ENCODE measurements at places on chromosomes 16 and 17.
A peak's percentile ranks its signal among the peaks of the same experiment; 100 is the strongest.

- DNase-seq = no peak
Observed at GRCh38 chr17:39643271-39643670, 6.3 kb downstream of the STARD3 start.

- DNase-seq = peak; percentile 36
Observed at GRCh38 chr17:12992676-12993075, 25.2 kb downstream of the ELAC2 start.

DNA sequence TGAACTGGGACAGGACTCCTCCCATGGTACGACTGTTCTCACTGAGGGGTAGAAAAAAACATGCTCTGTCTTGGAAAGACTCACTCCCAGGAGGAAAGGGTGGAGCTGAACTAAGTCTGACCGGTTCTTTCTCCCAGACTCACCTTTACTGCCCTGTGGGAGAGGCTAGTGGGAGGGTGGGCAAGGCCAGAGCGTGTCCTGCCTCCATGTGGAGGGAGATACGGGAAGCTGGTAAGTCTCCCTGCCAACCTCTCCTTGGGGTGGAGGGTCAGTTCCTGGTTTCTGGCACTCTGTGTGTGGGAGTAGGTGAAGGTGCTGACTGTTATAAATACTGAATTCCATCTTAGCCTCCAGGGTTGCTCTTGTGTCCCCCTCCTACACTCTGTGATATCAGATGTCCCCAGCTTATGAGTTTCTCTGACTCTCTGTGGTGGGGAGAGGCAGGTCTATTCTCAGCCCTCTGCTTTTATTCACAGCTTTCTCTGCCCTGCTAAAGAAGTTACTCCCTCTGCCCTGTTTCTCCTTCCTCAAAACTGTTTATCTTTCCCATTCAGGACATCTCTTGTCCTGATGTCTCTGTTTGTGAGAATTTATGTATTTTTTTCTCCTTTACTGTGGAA, 26.9 kb upstream of the FAM20A start:
- DNase-seq = no peak

GRCh38 chr17:65557349-65558310, 3.8 kb downstream of the AXIN2 start:
- DNase-seq = peak; percentile 71

DNA sequence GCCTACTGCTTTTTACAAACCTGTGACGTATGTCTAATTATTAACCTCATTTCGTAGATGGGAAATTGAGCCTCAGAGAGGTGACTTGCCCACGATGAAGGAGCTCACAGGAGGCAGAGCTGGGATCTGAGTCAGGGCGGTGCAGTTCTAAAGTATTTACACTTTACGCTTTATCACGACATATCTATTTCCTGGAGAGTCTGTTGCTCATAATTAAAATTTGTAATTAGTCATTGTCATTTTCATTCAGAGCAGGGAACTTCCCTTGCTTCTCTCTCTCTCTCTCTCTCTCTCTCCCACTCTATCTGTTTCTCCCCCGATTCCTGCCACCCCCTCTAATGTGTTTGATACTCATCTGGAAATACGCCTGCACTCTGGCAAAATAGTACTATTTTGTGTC, 5.9 kb downstream of the SLC5A11 start:
- DNase-seq = no peak

GRCh38 chr17:30134551-30134950, 17.9 kb downstream of the NSRP1 start:
- no peak for DNase-seq

GRCh38 chr16:1153480-1154160, 714 bp downstream of the CACNA1H start:
- DNase-seq = no peak

DNA sequence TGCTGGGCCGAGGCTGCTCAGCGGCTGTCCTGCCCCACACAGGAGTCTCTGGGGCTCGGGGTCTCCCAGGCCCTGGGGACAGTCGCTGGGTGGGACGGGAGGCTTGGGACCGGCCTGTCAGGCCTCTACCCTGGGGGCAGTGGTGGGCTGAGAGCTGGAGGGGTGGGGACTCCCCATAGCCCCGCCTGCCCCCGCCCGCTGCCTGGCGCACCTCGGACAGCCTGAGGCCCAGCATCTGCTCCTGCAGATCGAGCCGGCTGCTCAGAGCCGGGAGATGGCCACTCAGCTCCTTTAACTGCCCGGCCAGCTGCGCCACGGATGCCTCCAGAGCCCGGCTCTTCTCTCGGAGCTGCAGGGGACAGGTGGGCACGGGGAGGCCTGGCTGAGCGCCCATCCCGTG, 6.7 kb downstream of the PERCC1 start:
- no peak for DNase-seq

GRCh38 chr17:74465378-74466110, 890 bp upstream of the CD300A start:
- no peak for DNase-seq

GRCh38 chr17:81132197-81132540, 33.1 kb upstream of the PVALEF start:
- DNase-seq = no peak

DNA sequence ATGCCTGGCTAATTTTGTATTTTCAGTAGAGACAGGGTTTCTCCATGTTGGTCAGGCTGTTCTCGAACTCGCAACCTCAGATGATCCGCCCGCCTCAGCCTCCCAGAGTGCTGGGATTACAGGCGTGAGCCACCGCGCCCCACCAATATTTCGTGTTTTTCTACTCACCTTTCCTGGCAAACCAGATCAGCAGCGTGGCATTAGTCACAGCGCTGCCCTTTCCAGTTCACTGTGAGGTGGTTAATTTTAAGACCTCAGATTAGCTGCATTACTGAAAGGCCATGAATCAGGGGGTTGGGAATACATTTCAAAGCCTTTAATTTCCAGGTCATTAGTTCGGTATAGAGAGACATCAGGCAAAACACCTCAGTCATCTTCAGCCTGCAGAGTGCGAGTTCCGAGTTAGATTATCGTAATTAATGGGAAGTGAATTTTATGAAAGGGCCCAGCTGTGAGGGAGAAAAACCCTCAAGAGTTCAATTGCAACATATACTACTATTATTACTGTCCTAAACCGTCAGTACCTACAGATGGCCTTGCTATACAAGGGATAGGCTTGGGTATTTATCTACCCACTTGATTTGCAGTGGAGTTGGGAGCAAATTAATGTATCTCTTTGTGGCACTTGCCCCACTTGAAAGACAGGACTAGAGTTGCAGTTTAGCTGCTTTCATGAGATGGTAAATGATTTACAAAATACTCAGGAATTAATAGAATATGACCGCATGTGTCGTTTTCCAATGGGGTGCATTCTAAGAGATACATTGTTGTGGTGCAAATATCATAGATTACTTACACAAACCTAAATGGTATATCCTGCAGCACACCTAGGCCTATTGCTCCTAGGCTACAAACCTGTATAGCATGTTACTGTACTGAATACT, 2.1 kb upstream of the USP32 start:
- no peak for DNase-seq

- DNase-seq = no peak
Observed at GRCh38 chr16:61900482-61900881, 135.8 kb downstream of the CDH8 start.

GRCh38 chr17:32487473-32488176, 832 bp downstream of the CDK5R1 start:
- peak; percentile 72 for DNase-seq

DNA sequence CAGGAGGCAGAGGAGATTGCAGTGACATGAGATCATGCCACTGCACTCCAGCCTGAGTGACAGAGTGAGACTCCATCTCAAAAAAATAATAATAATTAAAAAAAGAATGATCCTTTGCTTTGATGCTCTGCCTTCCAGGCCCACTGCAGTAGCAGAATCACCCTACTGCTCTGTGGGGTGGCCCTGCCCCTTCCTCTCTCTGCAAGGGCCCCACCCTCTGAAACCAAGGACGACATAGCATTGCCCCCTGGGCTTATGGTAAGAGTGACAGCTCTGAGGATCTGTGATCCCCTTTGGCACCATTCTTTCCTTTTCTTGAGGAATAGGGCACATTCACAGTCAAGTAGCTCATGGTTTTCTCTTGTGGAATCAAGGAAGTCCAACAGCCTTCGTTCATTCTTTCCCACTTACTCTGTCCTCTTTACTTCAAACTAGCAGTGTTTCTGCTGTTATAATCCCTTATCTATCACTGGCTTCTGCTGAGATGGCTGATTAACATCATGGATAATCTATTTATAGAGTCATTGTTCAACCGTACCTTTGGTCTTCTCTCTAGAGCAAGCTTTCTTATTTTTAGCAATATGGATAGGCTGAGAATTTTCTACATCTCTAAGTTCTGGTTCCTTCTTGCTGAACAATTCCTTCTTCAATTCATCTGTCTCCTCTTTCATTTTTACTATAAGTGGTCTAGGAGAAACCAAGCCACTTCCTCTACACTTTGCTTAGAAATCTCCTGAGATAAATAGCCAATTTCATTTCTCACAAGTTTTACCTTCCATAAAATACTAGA, 14.1 kb downstream of the RAD51C start:
- DNase-seq = no peak

GRCh38 chr16:75575958-75576357, 9.8 kb downstream of the GABARAPL2 start:
- DNase-seq = no peak

- no peak for DNase-seq
Observed at GRCh38 chr17:31089471-31089870, 5.3 kb upstream of the NF1 start.

GRCh38 chr16:80587071-80587470, 46.3 kb downstream of the DYNLRB2 start:
- no peak for DNase-seq

DNA sequence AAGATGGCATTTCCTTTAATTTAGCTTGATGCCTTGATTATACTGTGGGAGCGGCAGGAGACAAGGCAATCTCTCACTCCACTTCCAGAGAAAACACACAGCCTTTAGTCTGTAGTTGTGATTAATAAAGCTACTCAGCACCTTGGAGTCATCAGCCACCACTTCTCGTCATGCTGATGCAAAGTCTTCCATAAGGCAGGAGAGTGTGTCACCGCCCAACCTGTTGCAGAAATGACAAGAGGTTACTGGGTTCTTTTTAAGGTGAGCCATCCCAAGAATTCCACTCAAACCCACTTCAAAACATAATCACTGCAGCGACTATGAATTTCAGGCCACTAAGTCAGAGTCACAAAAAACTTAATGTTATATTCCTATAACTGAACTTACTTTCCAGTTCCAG, 223.9 kb upstream of the TOX3 start:
- DNase-seq = no peak

GRCh38 chr17:2398655-2399571, 1.9 kb downstream of the MNT start:
- DNase-seq = peak; percentile 83

DNA sequence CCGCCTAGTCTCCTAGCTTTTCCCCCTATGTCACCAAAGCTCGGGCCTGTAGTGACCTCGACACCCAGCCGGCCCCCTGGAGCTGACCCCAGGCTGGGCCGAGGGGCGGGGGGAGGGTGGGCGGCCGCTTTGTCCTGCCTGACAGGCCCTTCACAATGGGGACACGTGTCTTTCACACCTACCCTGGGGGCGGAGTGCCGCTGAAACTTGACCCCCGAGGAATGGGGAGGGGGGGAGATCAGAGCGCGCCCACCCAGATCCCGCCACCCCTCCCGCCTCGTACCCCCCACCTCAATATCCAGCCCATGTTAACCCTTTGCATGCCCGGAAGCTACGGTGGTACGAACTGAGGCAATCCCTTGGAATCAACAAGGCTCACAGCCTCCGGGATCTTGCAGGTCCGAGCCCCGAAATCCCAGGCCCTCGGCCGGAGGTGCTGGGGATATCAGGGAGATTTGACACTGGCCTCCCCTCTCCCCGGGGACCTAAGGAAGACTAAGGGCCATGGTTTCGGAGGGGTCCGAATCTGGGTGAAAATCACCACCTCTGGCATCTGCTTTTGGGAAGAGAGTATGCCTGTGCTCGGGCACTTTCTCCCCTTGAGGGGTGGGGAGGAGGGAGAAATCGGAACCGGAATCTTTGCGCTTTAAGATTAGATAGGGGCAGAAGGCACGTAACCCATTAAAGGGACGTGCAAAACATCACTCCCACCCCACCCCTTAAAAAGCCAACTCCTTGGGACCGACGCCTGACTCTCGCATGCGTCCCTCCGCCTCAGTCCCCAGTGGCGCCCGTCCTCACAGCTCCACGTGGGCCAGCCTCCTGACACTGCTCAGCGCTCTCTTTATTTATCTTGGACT, 2.6 kb downstream of the NOG start:
- DNase-seq = no peak

- peak; percentile 63 for DNase-seq
Observed at GRCh38 chr17:68398691-68399637, 58.3 kb downstream of the WIPI1 start.

DNA sequence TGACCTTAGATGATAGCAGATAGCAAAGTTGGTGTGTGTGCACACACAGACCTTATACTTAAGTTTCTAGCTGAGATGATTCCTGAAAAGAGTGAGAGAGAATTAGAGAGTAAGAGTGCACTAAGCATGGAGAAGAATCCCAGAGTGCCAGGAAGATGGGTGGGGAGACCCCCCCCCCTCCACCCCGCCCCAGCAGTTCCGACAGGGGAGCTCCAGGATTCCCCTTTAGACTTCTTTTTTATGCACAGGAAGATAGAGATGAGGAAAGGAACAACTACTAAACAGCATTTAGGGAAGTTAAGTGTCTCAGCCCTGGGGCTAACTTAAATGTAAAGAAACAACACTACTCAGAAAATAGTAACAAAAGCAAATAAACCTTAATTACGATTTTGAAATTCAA, 878.0 kb upstream of the GOT2 start:
- no peak for DNase-seq

DNA sequence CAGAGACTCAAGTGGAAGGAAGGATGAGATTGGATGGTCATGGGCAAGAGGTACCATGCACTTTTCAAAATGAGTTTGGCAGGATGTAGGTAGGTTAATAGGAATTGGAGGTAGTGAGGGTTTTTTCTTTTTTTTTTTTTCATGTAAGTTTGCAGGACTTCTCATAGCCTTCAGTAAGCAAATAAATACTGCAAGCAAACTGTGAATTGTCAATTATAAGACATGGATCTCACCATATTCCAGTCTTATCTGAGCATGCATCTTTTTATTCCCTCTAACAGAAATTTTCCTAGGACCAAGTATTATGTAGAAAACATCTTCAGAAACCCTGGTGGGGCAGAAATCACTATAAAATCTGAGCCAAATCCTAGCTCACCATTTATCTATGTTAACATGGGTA, 584.6 kb upstream of the CDH5 start:
- no peak for DNase-seq

GRCh38 chr17:63514477-63514876, 8.7 kb upstream of the KCNH6 start:
- DNase-seq = no peak

- DNase-seq = peak; percentile 87
Observed at GRCh38 chr17:4498461-4499397, at the start of gene SPNS2. Gene SPNS2, plus strand, starts transcription at chr17:4498881. Its CDS starts 167 bp downstream, at chr17:4499048.

- DNase-seq = no peak
Observed at GRCh38 chr16:23788685-23789084, 33.9 kb downstream of the CHP2 start.

- DNase-seq = peak; percentile 88
Observed at GRCh38 chr17:29572691-29573557, 4.4 kb downstream of the TP53I13 start.

Measured in activated effector memory CD4-positive, alpha-beta T cell treated with anti-CD3 and anti-CD28 coated beads, Interleukin-2, amount 50 U/mL, for 16 hours (primary cell).